ENCODE measurements at places on chromosomes 16 and 17. TPM values are rescaled to one million over a fixed set of nuclear protein-coding genes. Genes with fewer than 3 reads are reported as not detected.

Gene UTS2R
- 0.29 TPM for total RNA-seq

Gene KRTAP4-4
- not detected for total RNA-seq

Gene CD68
- total RNA-seq = 16.2 TPM

Gene CASKIN1
- total RNA-seq = 1.6 TPM

Gene NXPH3
- total RNA-seq = 0.93 TPM

Gene KRT25
- total RNA-seq = not detected

Gene DLX4
- total RNA-seq = not detected

Measured in metanephros (tissue), 2 donors.